ENCODE measurements at places on chromosomes 12 and 14.

- DNase-seq, result no peak
Measured at GRCh38 chr14:53916239-53916638, 40.4 kb downstream of the BMP4 start.

- no peak for DNase-seq
Measured at GRCh38 chr12:125136702-125137101, 71.5 kb downstream of the AACS start.

DNA sequence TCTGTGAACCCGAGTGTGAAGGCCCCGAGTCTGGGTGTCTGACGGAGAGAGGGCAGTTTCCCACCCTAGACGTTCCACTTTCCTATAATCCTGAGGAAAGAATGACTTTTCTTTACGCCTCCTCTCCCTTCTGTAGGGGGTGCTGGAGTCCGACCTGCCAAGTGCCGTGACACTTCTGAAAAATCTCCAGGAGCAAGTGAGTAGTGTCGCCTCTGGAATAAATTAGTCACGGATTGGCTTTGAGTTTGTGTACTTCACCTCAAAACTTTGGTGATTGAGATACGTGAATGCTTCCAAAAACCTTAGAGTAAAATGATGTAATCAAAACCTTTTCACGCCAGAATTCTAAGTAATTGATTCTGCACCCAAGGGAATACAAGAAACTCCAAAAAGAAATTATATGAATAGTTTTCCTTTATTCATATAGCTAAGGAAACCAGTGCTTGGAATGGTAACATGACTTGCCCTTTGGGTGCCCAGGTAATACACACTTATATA is 452 bp downstream of the NGDN start:
- DNase-seq, result no peak

DNA sequence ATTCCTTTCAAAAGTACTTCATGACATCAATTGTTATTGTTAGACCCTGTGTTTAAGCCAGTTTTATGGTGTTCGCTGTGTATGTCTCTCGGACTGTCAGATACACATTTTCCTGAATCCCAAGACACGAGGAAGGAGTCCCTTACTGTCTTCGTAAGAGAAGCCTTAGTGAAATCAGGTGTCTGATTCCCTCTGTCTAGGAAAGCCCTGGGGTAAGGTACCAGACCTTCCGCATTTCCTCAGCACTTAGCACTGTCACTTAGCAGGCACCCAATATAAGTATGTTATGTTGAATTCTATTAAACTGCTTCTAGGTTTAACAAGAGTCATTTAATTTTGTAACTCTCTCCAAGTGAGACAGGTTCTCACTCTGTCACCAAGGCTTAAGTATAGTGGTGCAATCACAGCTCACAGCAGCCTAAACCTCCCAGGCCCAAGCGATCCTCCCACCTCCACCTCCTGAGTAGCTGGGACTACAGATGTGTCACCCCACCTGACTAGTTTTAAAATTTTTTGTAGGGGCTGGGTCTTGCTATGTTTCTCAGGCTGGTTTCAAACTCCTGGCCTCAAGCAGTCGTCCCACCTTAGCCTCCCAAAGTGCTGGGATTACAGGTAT is 111.0 kb downstream of the BBS10 start:
- DNase-seq, result no peak

DNA sequence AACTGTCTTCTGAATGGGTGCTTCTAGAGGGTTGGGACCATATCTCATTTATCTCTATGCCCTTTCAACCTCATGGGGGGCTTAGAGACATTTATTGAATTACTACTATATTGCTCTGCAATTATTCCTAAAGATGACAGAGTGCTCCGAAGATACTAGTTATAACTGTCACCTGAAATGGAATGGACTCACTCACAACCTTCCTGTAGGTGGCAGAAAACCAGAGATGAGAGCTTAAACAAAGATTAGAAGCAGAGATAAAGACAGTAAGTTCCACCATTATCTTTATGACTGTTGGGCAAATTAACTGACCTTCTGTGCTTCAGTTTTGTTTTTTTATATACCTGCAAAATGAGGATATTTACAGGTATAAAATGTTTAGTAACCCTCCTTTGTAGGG is 31.5 kb upstream of the GTF2A1 start:
- no peak for DNase-seq

All from right lung (tissue), 10 donors.